Stimulated activated CD8-positive, alpha-beta memory T cell treated with anti-CD3 and anti-CD28 coated beads, Interleukin-15, amount 100 ng/mL, for 4 hours (primary cell): ENCODE measurements at places on chromosomes 2 and 18.

GRCh38 chr18:56647071-56647470 is 4.1 kb upstream of the WDR7 start:
- no peak for DNase-seq

- DNase-seq: peak; percentile 42
Measured at GRCh38 chr2:71000780-71001591, 6.3 kb upstream of the TEX261 start.

DNA sequence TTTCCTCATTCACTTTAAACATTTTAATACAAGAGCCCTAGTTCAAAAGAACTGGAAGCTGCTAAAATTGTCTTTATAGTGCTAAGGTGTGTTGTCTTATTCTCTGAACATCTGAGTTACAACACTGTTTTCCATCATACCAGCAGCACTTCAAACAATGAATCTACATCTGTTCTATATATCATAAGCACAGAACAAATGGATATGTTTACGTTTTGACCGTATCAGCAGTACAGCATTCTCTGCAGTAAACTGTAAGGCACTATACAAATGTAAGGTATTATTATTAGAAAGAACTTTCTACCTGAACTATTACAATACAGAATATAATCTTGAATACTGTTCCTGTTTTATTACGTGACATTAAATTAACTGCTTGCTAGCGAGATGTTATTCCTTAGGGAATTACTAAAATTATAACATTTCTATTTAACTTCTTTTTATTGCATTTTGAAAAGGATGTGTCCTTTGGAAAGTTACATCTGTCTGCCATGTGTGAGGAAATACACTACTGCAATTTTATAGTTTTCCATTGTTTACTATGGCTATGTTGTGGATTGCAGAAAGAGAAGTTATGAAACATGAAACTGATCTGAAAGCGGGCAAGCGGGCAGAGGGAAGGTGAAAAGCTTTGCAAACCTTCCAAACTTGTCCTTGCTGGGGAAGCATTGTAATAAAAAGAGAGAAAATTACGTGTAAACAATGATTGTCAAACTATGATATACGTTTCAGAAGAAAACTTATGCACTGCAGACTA is 13.7 kb downstream of the NCKAP1 start:
- DNase-seq: no peak

DNA sequence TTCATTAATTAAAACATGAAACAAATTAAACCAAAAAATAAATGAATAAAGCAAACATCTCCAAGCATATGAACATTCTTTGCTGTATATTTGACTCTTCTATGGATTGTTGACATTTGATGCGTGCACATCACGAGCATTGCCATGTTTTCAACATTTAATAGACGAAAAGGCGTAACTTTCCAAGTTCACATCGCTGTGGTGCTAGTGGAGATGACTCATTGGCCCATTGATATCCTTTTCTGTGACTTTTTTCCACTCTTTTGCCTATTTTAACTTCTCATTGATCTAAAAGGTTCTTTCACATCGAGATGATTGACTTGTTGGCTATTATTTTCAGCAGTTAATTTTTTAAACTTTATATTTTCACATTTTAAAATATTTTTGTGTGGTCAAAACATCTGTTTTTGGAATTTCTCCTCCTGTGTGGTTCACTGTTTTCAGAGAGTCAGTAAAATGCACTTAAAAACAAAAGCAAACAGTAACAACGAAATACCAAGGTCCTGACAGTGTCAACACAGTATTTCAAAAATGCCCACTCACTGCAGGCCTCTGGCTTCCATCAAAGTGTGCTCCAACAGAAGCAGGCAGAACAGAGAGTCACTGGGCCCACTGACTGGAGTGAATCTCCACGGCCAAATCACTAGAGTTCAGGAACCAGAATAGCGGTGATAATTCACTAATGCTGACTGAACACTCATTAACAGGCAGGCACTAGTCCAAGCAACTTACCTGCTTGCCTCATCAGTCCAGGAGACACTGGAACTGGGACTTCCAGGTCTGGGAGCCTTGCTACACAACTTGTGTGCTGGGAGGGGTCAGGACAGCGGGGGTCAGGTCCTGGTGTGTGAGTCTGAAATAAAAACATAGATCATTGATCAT is 372.2 kb upstream of the SMIM21 start:
- no peak for DNase-seq

DNA sequence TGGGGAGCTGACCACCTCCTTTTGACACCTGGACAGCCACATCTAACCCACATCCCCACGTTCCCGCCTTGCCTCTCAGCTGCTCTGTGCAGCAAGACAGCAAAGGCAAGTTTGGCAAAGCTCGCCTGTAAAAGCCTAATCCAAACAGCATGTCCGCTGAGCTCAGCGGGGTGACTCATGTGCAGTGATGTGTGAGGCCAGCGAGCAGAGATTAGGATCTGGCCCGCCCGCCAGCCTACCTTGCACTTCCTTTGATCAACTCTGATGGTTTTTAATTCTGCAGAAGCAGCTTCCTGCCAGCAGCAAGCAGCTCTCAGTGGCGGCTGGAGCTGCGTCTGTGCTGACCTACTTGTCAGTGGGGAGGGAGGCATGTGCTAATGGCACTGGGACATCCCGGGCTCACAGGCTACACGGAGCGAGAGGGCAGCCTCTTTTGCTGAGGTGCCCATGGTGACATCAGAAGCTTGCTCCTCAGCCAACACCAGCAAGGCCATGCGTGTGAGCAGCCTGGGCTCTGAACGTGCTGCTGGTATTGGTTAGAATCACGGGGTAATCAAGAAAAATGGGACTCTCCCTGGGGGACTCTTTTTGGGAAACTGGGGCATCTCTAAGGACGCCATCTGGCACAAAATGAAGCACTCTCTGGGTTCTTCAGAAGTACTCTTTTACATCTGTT is 36.0 kb upstream of the EML4 start:
- peak; percentile 86 for DNase-seq

GRCh38 chr2:219344751-219345430 is 12.3 kb upstream of the RESP18 start:
- DNase-seq: no peak

- DNase-seq: no peak
Measured at GRCh38 chr2:179106676-179107428, 56.9 kb upstream of the CCDC141 start.

GRCh38 chr2:241771286-241772062 is 5.1 kb upstream of the GAL3ST2 start:
- no peak for DNase-seq

DNA sequence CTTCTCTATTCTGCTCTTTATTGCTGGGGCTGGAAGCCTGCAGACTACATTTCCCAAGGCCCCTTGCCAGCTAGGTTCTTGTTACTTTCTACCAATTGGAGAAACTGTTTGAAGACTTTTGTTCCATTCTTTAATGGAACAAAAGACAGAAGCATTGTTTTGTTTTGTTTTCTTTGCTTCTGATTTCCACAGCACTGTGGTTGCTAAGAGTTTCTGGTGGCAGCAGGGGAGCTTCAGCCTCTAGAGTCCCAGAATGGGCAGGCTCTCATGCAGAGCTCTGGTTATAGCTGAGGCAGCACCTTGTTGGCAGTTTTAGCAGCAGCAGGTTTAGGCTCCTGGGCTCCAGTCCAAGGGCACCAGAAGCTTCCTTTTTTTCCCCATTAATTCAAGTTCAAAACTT is 234.3 kb downstream of the ETAA1 start:
- DNase-seq: no peak

DNA sequence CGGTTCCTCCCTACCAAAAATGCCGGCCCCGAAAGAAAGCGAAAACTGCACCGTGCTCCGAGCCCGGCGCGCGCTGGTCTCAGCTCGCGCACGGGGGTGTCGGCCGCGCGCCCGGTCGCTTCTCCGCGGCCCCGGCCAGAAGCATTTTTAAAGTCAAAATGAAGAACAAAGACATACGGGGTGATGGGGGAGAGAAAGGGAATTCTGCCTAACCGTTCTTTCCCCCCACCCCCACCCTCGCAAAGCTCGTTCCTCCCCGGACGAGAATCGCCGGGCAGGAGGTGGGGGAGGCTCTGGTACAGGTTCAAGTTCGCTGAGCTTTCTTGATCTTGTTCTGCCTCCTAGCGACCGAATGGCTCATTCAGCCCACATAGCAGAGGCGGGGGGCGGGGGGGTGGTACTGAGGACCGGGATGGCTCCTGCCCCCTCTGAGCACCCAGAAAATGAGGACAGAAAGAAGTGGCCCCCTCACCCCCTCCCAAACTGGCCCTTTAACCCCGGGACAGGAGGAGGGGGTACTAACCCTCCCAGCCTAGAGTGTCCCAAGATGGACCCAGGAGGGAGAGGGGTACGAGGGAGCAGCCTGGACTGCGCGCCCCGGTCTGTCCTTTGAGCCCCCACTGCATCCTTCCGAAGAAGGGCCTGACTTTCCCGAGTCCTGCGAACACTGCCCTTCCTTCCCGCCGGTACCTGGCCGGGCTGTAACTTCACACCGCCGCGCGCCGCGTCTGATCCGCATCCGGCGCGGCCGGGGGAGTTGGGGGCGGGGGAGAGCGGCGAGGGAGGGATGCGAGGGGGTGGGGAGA is 3.1 kb downstream of the BCL11A start:
- DNase-seq: peak; percentile 29

- DNase-seq: no peak
Measured at GRCh38 chr18:39415471-39415870, 1849.9 kb upstream of the CELF4 start.

DNA sequence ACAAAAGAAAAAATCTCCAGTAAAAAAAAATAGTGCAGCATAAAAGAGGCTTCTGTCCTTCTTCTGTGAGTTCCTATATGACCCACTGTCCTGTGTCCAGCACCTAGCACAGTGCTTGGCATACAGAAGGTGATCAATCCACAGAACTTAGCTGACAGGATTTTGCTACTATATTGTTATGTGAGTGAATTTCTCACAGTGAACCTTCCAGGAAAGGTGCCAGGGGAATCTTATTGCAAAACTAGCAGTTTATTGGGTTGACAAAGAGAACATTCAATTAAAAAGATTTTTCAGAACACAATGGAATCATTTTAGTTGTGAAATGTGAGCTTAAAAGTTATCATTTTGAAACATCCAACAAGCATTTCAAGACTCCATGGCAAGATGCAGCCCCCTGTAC is 12.4 kb upstream of the TRIB2 start:
- no peak for DNase-seq

DNA sequence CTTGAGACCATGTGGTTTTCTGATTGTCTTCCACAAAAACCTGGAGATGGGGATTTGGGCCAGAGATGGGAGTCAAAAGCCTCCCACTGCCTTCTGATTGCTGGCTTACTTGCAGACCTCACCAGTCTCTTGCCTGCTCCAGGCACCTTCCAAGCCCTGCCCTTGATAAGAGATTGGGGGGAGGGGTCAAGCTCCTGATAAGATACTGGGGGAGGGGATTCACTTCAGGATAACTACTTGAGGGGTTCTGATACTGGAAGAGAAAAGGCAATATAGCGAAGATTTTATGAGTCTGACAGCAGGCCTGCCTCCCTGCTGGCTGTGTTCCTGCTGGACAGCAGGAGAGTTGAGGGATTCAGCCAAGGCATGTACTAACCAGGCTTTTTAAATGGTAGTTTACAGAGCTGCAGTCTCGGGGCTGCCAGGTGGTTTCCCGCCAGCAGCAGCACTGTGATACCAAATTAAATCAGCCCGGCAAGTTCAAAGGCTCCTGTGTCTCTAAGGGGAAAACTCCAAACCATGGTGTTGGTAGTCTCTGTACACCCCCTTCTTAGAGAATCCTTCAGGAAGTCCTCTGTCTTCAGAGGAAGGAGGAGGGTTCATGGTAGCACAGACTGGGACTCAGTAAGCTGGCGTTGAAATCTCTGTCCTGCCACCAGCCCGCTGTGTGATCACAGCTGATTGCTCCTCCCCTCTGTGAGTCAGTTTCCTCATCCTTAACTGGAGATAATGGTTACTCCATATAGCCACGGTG is 58.3 kb downstream of the FBXO36 start:
- DNase-seq: no peak

GRCh38 chr2:200735061-200735460 is 76.6 kb upstream of the BZW1 start:
- no peak for DNase-seq

- no peak for DNase-seq
Measured at GRCh38 chr2:20225294-20226151, 593 bp upstream of the SDC1 start.

DNA sequence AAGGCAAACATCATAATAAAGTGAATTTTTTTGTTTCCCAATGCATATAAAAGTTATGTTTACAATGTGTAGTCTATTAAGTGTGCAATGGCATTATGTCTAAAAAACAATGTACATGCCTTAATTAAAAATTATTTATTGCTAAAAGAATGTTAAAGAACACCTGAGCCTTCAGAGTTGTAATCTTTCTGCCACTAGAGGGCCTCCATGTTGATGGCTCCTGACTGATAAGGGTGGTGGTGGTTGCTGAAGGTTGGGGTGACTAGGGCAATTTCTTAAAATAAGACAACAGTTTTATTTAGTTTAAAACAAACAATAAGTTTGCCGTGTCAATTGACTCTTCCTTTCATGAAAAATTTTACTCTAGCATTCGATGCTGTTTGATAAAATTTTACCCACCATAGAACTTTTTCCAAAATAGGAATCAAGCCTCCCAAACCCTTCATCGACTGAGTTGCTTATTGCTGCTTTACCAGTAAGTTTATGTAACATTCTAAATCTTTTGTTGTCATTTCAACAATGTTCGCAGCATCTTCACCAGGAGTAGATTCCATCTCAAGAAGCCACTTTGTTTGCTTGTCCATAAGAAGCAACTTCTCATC is 32.3 kb downstream of the MAP3K2 start:
- no peak for DNase-seq

GRCh38 chr2:37911296-37911873 is 13.7 kb upstream of the RMDN2 start:
- no peak for DNase-seq

GRCh38 chr2:48190230-48190629 is 283.9 kb upstream of the FBXO11 start:
- DNase-seq: no peak

DNA sequence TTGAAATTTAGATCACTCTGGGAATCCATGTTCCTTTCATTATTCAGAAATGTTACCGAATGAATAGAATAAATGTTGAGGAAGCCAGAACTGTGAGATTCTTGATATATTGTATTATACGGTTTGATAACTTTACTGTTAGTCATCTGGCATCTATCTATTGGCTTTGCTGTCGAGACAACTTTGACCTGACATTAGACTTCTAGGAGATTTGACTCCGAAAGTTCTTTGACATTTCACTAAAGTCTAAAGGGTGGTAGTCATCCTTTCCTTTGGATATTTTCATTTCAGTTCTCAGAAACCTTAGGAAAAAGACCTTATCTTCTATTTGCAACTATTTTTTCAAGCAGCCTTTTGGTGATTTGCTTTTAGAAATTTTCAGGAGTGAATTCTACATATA is 1.9 kb downstream of the BMPR2 start:
- no peak for DNase-seq

DNA sequence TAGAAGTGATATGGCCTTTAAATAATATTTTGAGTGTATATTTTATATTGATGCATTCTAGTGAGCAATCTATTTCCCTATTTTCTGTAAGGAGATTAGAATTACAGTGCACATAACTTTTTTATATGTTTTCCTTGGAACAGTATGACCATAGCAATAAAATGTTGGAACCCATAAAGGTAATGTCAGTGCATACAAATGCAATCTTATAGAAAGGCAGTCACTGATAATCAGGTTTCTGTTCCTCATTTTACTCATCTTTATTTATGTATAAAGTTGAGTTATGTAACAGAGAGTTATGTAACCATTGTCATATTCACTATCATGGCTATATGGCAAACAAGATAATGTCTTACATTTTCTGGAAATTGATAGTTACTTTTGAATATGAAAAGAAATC is 179.9 kb upstream of the NETO1 start:
- no peak for DNase-seq

- DNase-seq: no peak
Measured at GRCh38 chr2:55590810-55591440, 26.5 kb downstream of the PPP4R3B start.

- no peak for DNase-seq
Measured at GRCh38 chr2:160381425-160381951, 112.1 kb downstream of the RBMS1 start.
